ENCODE measurements at places on chromosomes 7 and 10. TPM values are rescaled to one million over a fixed set of nuclear protein-coding genes. Genes with fewer than 3 reads are reported as not detected.
A peak's percentile ranks its signal among the peaks of the same experiment; 100 is the strongest.

Gene FAM180A
- 0.12 TPM for total RNA-seq

Gene CH25H
- total RNA-seq, result not detected

Gene GJD4
- total RNA-seq, result not detected

Gene SPDYE2
- not detected for total RNA-seq

Gene EIF4H
- 128 TPM for total RNA-seq

Gene FLNC
- 2.3 TPM for total RNA-seq

Gene SEMA3D
- 0.28 TPM for total RNA-seq

Gene TNS3
- total RNA-seq, result 99.3 TPM

Gene PLXNA4
- total RNA-seq, result 0.89 TPM

Gene WDFY4
- total RNA-seq, result 0.31 TPM

GRCh38 chr7:107284911-107285479 lies 116.2 kb downstream of the HBP1 start:
- H3K27ac ChIP-seq, result no peak overlapping the region
- no peaks in the 10 kb centered on the region for H3K36me3 ChIP-seq

DNA sequence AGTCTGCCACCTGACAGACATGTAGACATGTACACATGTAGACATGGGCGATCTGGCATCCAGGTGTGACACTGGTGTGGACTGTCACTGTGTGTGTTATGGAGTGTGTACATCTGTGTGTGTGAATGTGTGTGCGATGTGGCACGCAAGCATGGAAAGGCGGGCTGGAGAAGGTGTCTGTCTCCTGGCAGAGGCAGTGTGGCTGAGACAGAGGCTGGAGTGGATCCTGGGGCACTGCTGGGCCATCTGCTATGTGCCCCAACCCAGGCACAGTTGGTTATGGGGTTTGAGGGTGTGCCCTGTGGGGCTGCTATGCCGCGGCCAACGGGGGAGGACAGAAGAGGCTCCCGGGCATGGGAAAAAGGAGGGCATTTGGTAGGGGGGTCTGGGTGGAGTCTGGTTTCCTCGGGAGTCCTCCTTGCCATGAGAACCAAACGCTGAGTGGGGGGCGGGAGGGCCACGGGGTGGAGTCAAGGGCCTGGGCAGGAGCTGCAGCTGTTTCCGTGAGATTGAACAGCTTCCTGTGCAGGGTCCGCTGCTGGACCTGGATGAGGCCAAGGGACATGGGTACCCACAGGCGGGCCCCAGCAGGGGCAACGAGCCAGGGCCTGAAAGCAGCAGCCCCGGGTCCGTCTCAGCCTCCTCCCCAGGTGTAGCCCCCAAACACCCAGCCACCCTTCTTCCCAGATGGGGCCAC lies 1.3 kb downstream of the ELN start:
- peak; percentile 57 for DNase-seq
- peak overlapping the region; percentile 56 for H3K27ac ChIP-seq
- H3K4me3 ChIP-seq, result peak overlapping the region; percentile 65
- H3K27me3 ChIP-seq, result no peaks in the 10 kb centered on the region
- no peaks in the 10 kb centered on the region for H3K36me3 ChIP-seq

- peak; percentile 26 for DNase-seq
- H3K4me3 ChIP-seq, result no peak overlapping the region
- H3K36me3 ChIP-seq, result no peaks in the 10 kb centered on the region
- H3K4me1 ChIP-seq, result no peaks in the 10 kb centered on the region
- no peaks in the 10 kb centered on the region for H3K27me3 ChIP-seq
Measured at GRCh38 chr7:102891693-102892261, 21.0 kb upstream of the LRRC17 start.

DNA sequence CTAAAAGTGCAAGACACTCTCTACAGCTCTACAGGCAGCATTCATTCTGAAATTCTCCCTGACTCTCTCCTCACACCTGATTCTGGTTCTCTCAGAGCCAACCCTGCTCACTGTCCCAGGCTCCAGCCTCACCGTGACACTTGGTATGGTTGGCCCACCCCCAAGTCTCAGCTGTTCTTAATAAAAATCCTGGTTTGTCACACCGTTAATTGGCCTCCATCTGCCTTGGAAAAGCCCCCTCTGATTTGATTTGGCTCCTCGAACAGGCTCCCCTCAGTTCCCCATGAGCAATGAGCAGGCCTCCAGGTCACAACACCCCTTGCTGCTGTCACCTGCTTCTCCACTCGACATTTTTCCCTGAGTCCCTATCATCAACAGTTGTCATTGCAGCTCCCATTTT lies 507.3 kb upstream of the AUTS2 start:
- H3K27me3 ChIP-seq, result no peaks in the 10 kb centered on the region
- no peak overlapping the region for H3K27ac ChIP-seq
- H3K4me3 ChIP-seq, result no peak overlapping the region
- no peaks in the 10 kb centered on the region for H3K36me3 ChIP-seq

DNA sequence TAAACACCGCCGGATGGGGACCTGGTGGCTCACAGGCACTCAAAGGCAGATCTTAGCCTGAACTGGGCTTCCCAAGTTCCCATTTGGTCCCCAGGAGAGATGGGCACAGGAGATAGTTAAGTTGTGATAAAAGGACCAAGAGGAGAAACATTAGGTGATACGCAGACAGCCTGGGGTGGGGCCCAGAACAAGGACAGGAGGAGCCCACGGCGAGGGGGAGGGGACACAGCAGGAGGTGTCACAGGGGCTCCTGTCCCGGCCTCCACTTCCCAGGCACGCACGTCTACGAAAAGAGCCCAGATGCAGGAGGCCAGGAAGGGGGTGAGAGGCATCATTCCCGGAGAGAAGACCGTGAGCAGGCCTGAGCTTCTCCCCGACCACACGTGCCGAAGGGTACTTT lies 16.3 kb upstream of the DNAAF5 start:
- H3K27me3 ChIP-seq, result no peaks in the 10 kb centered on the region
- H3K27ac ChIP-seq, result no peak overlapping the region
- H3K36me3 ChIP-seq, result no peaks in the 10 kb centered on the region
- H3K4me1 ChIP-seq, result no peaks in the 10 kb centered on the region

- no peak overlapping the region for H3K4me3 ChIP-seq
- H3K36me3 ChIP-seq, result no peaks in the 10 kb centered on the region
- DNase-seq, result peak; percentile 72
Measured at GRCh38 chr7:158444501-158445420, 142.9 kb downstream of the PTPRN2 start.

DNA sequence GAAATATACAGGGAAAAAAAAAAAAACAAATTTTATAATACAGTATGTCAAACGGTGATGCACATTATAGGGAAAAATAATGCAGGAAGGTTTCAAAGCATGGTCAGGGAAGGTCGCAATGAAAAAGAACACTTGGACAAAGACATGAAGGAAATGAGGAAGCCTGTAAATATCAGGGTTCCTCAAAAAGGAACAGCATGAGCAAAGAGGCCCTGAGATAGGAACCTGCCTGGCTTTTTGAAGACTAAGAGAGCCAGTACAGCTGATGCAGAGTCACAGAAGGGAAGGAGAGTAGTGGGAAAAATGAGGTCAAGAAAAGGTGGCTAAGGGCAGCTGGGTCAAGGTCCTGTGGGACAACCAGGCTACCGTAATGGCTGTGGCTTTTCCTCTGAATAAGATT lies 1.9 kb downstream of the VPS41 start:
- no peaks in the 10 kb centered on the region for H3K36me3 ChIP-seq
- H3K27ac ChIP-seq, result no peak overlapping the region
- H3K27me3 ChIP-seq, result no peaks in the 10 kb centered on the region
- DNase-seq, result no peak
- H3K4me3 ChIP-seq, result no peak overlapping the region
- no peaks in the 10 kb centered on the region for H3K4me1 ChIP-seq

DNA sequence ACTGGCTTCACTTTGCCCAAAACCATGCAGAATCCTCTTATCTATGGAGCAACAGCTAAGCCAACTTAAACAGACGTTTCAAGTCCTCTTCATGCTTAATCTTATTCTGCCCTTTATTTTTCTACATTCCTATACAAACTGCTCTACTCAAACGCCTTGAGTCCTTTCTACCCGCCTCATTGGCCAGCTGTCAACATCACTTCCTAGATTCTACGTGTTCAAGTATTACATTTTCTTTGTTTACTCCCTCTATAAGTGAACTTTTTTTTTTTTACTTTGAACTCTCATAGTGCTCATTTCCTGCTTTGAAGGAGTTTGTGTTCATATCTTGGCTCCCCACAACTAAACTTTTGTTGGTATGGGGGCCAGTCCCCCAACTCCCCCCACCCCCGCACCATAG lies 28.9 kb upstream of the SLC26A5 start:
- H3K4me1 ChIP-seq, result no peaks in the 10 kb centered on the region
- no peaks in the 10 kb centered on the region for H3K36me3 ChIP-seq
- H3K27me3 ChIP-seq, result no peaks in the 10 kb centered on the region
- no peak overlapping the region for H3K4me3 ChIP-seq
- H3K27ac ChIP-seq, result no peak overlapping the region

DNA sequence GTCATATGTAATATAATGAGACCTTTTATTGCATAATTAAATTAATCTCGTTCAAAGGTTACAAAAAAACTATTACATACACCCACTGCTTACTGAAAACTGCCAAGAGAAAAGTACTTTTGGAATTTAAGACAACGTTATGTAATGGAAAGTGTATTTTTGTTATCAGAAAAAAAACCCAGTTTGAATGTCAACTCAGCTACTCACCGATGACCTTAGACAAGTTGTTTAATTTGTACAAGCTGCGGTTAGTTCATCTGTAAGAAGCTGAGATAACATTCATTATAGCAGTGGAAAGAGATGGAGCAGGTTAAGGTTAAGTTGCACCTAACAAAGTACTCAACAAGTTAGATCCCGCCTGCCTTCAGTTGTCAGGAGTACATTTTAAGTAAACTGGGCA lies 1.1 kb downstream of the PSMA2 start:
- H3K27me3 ChIP-seq, result no peaks in the 10 kb centered on the region
- peak overlapping the region; percentile 75 for H3K4me3 ChIP-seq
- H3K27ac ChIP-seq, result no peak overlapping the region
- H3K4me1 ChIP-seq, result peaks cover 16% of the 10 kb centered on the region
- no peak for DNase-seq

GRCh38 chr7:100572949-100573675 lies 588 bp downstream of the SAP25 start:
- H3K27me3 ChIP-seq, result no peaks in the 10 kb centered on the region
- peaks cover 38% of the 10 kb centered on the region for H3K36me3 ChIP-seq

DNA sequence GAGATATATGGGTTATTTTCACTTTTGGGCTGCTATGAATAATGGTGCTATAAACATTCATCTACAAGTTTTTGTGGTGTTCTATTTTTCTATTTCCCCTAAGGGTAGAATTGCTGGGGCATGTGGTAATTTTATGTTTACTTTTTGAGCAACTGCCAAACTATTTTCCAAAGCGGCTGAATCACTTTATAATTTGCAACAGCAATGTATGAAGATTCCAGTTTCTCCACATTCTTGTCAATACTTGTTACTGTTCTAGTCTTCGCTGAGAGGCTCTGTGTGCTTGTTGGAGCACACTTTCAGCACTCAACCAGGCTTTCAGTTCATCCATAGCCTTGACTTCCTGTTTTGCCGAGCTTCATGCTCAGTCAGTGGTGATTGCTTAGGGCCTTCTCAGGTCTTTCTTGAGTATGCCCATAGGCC lies 39.0 kb downstream of the ADK start:
- H3K27ac ChIP-seq, result peak overlapping the region; percentile 60
- peaks cover 23% of the 10 kb centered on the region for H3K4me1 ChIP-seq
- H3K27me3 ChIP-seq, result no peaks in the 10 kb centered on the region
- no peaks in the 10 kb centered on the region for H3K36me3 ChIP-seq
- DNase-seq, result no peak
- no peak overlapping the region for H3K4me3 ChIP-seq

DNA sequence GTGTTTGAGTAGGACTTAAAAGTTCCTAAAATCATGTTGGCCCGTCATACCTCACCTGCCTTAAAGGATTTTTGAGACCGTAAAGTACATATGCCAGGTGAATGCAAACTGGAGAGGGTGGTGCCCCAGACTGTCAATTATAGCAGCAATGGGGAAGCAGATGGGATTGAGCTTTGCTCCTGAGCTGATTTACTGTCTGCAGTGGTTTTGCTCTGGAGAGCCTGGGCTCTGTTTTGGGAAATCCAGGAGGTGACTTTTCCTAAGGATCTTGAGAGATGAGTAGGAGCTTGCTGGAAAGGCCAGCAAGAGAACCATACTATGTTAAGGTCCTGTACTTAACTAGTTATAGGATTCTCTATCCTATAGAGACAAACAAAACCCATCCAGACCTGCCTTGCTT lies 43.0 kb downstream of the COL13A1 start:
- H3K27ac ChIP-seq, result no peak overlapping the region
- no peak overlapping the region for H3K4me3 ChIP-seq
- no peaks in the 10 kb centered on the region for H3K27me3 ChIP-seq
- H3K4me1 ChIP-seq, result no peaks in the 10 kb centered on the region
- DNase-seq, result no peak
- no peaks in the 10 kb centered on the region for H3K36me3 ChIP-seq

DNA sequence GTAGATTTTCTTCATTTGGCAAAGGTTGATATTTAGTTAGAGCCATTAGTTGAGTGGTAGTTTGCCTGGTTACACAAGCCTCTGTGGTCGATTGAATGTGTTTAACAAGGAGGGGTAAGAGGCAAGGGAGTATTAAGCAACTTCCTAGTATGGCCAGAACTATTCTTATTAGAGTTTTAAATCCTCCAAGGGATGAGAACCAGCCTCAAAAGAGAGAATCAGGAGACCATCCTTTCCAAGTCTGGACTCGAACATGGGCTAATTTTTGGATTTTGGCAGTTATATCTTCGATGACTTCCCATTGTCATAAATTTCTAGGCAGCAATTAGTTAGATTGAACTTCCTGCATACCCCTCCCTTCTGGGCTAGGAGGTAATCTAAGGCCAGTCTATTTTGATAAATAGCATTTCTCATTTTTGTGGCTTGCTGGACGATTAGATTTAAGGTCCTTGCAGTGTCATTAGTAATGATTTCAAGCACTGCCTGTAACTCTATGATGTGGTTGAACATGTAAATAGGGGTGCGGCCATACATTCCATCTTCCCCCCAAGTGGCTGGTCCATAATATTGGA lies 219.5 kb upstream of the KCND2 start:
- no peak for DNase-seq
- no peaks in the 10 kb centered on the region for H3K27me3 ChIP-seq
- no peaks in the 10 kb centered on the region for H3K36me3 ChIP-seq
- no peak overlapping the region for H3K27ac ChIP-seq
- no peak overlapping the region for H3K4me3 ChIP-seq

GRCh38 chr7:121961089-121961867 lies 88.3 kb downstream of the PTPRZ1 start:
- no peaks in the 10 kb centered on the region for H3K27me3 ChIP-seq
- no peak for DNase-seq
- no peak overlapping the region for H3K4me3 ChIP-seq

GRCh38 chr10:87177-88080 lies 38.3 kb upstream of the TUBB8 start:
- H3K27me3 ChIP-seq, result no peaks in the 10 kb centered on the region
- H3K4me3 ChIP-seq, result no peak overlapping the region
- peaks cover 14% of the 10 kb centered on the region for H3K4me1 ChIP-seq
- no peak for DNase-seq

- H3K4me3 ChIP-seq, result no peak overlapping the region
- H3K27me3 ChIP-seq, result no peaks in the 10 kb centered on the region
- no peak overlapping the region for H3K27ac ChIP-seq
- H3K36me3 ChIP-seq, result no peaks in the 10 kb centered on the region
Measured at GRCh38 chr7:157358753-157359096, 21.9 kb downstream of the DNAJB6 start.

GRCh38 chr10:79488336-79488735 lies 24.0 kb upstream of the EIF5AL1 start:
- H3K4me1 ChIP-seq, result no peaks in the 10 kb centered on the region
- no peak overlapping the region for H3K4me3 ChIP-seq
- H3K27ac ChIP-seq, result no peak overlapping the region
- H3K27me3 ChIP-seq, result no peaks in the 10 kb centered on the region
- DNase-seq, result no peak
